ENCODE measurements at places on chromosomes 2 and 18.

GRCh38 chr2:201839727-201840126, 33.4 kb downstream of the CDK15 start:
- no peak for DNase-seq

- no peak for DNase-seq
These were observed 163.8 kb upstream of the GALNT5 start for GRCh38 chr2:157093666-157094065.

DNA sequence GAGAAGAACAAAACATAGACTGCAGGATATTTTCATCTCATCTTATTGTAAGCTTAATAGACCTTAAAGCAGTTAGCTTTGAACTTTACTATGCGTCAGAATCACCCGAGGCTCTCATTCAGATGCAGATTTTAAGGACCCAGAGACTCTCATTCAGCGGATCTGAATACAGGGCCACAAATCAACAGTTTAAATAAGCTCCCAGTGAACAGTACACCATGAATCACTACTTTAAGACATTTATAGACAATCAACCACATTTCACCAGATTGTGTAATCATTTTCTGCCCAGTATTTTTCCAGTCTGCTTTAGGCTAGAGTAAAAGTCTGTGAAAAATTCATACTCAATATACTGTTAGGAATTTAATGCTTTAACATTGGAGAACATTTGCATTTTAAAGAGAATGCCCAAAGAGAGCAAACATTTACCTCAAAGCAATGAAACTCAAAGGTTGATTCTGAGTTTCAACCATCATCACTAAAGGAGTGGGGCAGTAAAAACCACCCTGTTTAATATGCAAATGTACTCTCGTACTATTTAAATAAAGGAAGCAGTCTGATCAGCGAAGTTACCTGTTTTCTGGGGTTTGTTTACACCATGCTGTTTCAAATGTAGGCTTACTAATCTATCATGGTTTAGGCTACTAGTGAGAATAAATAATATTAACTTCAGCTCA, 11.0 kb upstream of the ALPK2 start:
- DNase-seq = no peak

GRCh38 chr2:98772536-98772935, 41.6 kb upstream of the MGAT4A start:
- no peak for DNase-seq

GRCh38 chr2:203328760-203329540, 756 bp downstream of the ABI2 start:
- DNase-seq = peak; percentile 32

GRCh38 chr18:9803063-9803697, 82.6 kb upstream of the TXNDC2 start:
- DNase-seq = no peak

GRCh38 chr18:58542426-58543159, 86.3 kb downstream of the ALPK2 start:
- no peak for DNase-seq

- no peak for DNase-seq
These were observed 211.6 kb downstream of the OSR1 start for GRCh38 chr2:19146867-19147266.

DNA sequence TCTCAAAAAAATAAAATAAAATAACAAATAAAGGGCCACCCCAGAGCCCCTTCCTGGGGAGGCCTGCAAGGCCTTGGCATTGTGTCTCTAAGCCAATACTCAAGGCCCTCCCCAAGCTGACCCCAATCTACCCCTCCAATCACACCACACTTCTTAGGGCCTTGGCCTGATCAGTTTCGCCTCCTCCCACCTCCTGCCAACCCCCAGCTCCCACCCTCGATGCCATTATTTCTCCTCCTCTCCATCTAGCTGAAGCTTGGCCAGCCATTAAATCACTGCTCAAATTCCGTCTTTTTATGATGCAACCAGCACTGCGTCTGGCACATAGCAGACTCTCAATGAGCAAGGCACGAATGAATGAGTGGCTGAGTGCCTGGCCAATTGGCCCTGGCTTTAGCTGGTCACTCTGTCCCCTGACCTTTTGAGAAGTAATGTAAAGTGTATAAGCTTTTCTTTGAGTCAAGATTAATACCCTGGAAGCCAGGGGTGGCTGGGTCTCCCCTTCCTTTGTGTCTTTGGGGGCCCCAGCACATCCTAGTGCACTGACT, 55.9 kb downstream of the SMAD7 start:
- no peak for DNase-seq

DNA sequence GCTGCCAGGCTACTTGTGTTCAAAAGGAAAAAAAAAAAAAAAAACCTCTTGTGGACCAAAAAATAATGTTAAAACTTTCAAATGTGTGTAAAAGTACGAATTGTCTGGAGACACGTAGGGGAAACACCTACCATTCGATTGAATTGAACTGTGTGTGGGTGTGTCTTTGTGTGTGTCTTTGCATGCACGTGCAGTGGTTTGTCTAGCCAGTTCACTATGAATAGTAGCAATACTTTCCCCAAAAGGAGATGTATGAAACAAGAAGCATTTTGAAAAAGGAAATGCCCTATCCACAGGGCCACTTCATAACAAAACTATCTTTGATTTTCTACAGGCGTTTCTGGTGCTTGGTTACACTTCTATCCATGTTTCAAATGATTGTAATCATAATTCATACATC, 186.8 kb downstream of the RPRM start:
- DNase-seq = no peak

GRCh38 chr2:19332503-19332902, 25.9 kb downstream of the OSR1 start:
- DNase-seq = no peak

GRCh38 chr2:46793423-46794416, 121.9 kb downstream of the MCFD2 start:
- DNase-seq = no peak

DNA sequence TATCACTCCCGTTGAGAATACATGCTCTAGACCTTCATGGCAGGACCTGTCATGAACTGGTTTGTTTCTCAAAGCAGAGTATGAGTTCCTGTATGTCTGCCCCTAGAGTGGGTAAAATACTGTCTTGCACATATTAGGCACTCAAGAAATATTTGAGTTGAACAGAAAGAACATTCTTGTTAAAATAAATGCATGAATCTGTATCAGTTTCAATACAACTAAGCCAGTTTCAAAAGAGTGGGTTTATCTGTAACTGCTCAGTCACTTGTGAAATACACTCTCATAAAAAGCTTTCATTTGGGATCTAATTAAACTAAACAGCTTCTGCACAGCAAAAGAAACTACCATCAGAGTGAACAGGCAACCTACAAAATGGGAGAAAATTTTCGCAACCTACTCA, 69.2 kb downstream of the RFTN2 start:
- no peak for DNase-seq

GRCh38 chr2:186772579-186772978, 76.4 kb downstream of the ZSWIM2 start:
- DNase-seq = no peak

DNA sequence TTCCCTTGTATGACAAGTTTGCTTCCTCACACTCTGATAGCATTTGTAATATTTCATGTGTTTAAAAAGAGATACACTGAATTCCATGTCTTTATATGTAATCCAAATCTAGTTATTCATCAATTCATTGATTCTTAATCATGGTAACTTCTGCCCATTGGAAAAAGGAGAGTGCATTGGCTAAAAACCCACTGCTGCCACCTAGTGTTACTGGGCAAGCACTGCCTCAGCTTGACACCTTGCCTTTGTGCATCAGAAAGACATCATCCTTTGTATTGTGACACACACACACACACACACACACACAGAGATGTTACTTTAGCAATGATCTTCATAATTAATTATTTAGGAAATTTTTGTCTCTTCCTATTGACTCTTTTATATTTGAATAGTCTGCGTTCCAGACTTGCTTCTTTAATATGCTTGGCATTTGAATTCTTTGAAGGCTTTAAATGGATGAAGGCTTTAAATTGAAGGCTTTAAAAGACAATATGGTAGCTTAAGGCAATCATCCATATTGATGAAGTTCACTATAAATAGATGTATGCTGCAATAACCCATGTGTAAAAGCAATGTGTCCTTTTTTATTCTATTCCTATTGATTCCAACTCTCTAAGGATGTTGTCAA, 414.2 kb upstream of the CHST9 start:
- DNase-seq = no peak

DNA sequence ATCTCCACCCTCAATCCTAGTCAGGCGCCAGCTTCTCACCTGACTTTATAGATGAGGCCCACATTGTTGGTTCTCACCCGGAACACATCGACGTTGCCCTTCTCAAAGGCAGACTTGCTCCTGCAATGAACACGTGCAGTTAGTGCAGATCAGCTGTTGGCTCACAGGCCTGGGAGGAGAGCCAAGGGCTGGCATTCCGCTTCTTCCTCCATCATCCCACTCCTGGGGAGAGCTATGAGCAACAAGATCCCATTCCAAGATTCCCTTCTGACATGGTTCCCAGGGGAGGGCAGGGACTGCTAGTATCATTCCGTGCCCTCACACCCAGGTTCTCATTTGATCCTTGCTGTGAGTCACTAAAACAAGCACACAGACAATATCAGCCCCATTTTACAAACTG, 15.1 kb downstream of the LOXHD1 start:
- no peak for DNase-seq

DNA sequence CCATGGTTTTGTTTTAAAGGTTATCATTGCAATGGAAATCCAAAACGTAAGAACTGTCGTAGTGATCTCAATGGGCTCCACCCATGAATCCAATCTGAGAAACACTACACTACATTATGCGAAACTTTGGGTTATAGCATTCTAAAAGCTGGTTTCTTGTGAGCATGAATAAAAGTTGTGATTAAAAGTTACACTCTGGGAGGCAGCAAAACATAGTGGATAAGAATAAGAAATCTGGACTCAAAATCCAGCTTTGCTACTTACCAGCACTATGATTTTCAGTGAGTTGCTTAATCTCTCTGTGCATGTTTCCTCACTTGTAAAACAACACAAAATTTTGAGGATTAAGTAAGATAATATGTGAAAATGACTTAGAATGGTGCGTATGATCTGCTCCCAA, 25.7 kb upstream of the THOC1 start:
- no peak for DNase-seq

DNA sequence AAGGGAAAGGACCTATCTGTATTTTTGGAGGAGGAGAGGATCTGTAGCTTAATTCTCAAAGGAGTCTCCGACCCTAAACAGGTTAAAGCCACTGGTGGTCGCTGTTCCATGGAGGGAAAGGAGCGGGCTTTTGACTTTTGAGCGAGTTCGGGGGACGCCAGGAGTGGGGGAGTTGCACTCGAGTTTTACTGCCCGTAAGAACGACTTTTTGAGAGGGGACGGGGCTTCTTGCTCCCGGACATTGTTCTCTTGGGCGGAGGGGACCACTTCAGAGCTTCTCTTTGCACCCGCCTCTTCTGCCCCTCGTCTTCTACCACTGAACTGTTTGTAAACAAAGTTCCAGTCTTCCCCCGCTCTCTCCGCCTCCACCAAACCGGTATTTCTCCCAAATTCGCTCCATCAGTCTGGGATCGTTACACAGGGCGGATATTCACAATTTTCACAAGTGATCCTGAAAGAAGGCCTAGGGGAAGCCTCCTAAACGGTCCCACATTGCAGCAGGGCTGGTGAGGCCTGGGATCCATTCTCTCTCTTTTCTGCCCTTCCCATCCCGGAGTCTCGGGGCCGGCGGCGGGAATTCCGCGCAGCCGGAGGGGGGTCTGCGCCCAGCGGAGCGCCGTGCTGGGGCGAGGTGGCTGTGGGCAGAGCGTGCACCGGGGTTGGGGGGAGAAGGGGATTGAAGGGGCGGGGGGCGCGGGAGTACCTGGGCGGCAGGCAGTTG, 6.6 kb downstream of the DLX2 start:
- no peak for DNase-seq

DNA sequence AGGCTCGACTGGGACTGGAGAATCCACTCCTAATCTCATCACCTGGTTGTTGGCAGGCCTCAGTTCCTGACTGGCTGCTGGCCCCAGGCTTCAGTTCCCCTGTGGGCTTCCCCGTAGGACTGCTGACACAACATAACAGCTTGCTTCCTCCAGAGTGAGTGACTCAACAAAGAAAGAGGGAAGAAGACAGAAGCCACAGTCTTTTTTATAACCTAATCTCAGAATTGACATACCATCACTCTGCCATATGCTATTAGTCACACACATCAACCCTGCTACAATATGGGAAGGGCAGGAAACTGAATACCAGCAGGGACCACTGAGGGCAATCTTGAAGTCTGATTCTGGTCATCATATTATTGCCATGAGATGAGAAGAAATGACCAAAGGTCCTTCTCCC, 76.8 kb upstream of the SLC14A2 start:
- no peak for DNase-seq

- no peak for DNase-seq
These were observed 26.1 kb downstream of the COLEC12 start for GRCh38 chr18:474416-474815.

DNA sequence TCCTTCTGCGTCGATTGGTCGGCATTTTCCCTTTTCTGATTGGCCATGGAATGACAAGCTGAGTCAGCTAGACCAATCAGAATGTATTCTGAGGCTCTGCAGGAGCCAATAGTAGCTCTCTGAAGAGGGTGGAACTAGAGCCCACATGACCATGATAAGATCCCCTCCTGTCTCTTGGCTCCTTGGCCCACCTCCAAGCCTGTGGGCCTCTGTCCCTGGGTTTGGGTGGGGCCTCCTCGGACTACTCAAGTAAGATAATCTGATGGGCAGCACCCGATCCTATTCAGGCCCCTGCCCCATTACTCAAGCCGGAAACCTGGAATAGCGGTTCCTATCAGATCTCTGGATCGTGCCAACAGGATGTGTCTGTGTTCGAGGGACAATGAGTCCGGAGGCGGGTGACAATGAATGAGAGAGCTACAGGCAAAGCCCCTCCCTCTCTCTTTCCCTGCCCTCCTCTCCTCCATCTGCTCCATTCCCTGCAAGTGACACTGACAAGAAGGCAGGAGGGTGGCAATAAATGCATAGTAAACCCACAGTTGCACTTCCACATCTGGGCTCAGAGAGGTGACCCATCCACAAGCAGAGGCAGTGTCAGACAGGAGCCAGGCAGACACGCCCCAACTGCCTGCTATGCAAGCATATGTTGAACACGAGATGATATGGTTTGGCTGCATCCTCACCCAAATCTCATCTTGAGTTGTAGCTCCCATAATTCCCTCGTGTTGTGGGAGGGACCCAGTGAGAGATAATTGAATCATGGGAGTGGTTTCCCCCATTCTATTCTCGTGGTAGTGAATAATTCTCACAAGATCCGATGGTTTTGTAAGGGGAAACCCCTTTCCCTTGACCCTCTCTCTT, 114.7 kb downstream of the TNS1 start:
- DNase-seq = no peak

- no peak for DNase-seq
These were observed 50.0 kb upstream of the MBOAT2 start for GRCh38 chr2:9053534-9053931.

- no peak for DNase-seq
These were observed 198.1 kb upstream of the SLC39A10 start for GRCh38 chr2:195458936-195459335.

GRCh38 chr2:143807192-143807591, 678.0 kb downstream of the ARHGAP15 start:
- DNase-seq = no peak

DNA sequence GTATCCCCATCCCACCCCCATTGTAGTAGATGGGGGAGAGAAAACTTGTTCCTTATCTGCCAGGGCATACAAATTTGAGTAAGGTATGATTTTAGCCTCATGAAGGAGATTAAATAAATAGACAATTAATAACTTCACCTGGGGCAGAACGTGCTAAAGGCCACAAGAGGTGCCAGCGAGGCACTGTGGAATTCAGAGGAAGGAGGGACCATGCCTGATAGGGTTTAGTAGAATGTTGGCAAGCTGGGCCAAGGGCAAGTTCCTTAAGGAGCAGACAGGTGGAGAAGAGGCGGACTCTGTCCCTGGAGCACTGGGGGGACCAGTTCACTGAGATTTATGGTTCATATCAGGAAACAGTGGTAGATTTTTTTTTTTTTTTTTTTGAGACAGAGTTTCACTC, 22.5 kb downstream of the STAMBP start:
- no peak for DNase-seq

- no peak for DNase-seq
These were observed 26.8 kb upstream of the NABP1 start for GRCh38 chr2:191650896-191651773.

Measured in stimulated activated CD8-positive, alpha-beta memory T cell treated with anti-CD3 and anti-CD28 coated beads, Interleukin-7, amount 100 ng/mL, for 4 hours (primary cell).